ENCODE measurements at places on chromosomes 13 and 19.

GRCh38 chr19:6234527-6234926 is 45.2 kb downstream of the MLLT1 start:
- no peak for DNase-seq

DNA sequence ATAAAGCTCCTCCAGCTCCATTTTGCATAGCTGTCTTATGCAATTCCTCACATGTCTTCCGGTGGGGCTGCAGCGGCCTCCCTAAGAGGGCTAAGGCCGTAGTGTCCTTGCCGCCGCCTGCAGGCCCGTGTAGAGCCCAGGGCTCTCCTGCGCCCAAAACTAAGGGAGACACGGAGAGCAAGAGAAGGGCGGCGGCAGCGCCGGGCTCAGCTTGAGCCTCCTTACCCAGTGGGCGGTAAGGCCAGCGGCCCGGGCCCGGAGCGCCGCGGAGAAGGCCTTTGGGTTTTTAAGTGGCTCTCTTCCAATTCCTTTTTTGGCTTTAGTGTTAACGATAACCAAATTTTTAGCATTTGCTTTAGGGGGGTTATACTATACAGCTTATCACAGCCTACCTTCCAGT is 30.1 kb downstream of the ZNF677 start:
- DNase-seq, result no peak

GRCh38 chr13:76879203-76879882 is 6.9 kb downstream of the KCTD12 start:
- no peak for DNase-seq

DNA sequence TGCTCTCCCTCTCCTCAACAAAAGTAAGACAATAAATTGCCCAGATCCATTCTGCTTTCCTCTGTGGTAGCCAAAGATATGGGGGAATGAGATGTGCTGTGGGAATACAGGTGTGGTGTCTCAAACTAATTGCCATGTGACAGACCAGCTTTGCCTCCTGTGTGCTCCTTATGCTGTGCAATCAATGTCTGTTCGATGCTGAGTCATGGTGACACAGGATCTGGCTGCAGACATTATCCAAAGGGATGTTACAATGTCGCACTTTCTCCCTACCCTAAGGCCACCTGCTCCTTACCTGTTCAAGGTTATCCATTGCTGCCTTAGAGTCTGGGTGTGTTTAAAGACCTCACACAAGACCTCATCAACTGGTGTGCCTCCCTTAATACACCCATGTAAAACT is 32.5 kb downstream of the FGF14 start:
- DNase-seq, result no peak

DNA sequence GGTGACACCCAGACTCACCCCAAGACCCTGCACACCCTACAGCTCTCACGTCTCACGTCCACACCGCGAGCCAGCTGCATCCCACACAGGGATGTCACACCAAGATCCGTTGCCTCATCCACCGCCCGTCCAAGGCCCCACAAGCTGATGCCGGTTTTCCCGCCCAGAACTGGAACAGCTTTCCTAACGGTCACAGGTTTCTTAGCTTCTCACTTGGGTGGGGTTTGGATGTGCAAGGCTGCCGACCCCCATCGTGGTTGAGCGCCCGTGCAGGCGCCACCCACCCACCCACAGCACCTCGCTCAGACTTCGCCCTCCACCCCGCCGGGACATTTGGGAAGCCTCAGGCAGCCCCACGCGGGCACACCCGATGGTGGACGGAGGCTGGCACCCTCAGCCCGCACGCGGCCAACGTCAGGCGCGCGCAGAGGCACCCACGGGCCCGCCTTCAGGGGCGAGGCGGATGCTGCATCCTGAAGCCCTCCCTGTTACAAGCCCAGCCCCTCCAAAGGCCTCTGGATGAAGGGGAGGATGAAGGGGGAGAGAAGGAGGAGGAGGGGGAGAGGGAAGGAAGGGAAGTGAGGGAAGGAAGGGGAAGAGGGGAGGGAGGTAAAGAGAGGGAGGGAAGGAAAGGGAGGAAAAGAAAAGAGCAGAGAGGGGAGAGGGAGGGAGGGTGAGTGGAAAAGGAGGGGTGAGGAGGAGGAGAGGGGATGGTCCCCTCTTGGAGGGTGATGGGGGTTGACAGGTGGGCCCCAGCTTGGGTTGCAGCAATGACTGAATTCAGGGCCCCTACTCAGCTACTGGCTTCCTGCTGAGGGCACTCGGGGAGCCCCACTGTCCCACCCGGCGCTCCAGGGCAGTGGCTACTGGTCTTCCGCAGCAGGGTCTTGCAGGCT is 12.8 kb downstream of the ONECUT3 start:
- no peak for DNase-seq
